Hippocampal formation (tissue), 2 donors: ENCODE measurements at places on chromosomes 7 and 10.

GRCh38 chr7:139940866-139941265, 111.8 kb downstream of the TBXAS1 start:
- no peak for DNase-seq

DNA sequence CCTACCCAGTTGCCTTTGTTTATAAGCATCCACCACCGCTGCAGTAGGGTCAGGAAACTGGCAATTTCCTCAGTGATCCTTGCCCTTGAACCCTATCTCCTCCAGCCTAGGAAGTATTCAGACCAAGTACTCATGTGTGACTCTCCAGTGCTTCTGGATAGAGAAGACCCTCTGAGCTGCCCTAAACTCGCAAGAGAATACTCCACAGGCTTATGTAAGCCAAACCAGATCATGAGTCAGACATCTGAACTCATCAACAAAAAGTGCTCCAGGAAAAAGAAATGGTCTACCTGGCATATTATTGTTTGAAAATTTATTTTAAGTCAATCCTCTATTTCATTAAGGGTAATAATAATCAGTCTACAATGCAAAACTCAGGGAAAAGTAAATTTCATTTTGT, 101.3 kb downstream of the KAT6B start:
- no peak for DNase-seq

DNA sequence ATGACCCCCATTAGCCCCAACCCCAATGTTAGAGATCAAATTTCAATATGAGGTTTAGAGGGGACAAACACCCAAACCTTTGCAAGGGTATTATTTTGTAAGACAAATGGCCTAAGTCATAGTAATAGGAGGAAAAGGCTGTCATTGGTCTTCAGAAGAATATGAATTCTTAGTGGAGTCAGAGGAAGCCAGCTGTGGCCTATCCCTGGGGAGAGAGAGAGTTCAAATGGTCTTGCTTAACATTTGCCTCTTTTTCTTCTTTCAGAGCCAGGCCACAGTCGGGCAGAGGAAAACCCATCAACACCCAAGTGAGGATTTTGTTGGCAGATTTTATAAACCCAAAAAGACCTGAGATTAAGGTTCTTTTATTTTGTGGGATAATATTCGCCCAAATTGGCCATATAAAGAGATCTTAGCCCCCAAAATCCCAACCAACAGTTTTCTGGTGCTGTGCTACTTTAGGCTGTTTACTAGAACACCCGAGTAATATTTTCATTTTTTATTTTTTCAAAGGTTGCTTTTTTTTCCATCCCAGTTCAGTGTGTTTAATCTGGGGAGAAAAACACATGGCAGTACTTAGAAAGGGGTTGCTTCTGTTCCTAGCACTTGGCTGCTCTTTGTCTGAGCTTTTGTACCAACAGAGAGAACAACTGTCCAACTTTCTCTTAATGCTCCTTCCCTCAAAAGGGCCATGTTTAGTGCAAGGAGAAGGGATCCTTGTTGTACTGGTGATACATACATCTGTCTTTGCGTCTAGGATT, 26.8 kb upstream of the ARMC3 start:
- no peak for DNase-seq

- DNase-seq = no peak
Observed at GRCh38 chr10:6871128-6871527, 291.1 kb upstream of the PRKCQ start.

- DNase-seq = no peak
Observed at GRCh38 chr10:59976909-59977308, 70.6 kb upstream of the CCDC6 start.

GRCh38 chr7:102412548-102412947, 16.4 kb downstream of the PRKRIP1 start:
- peak; percentile 21 for DNase-seq

- no peak for DNase-seq
Observed at GRCh38 chr10:108427146-108427545, 1262.6 kb upstream of the SORCS1 start.

GRCh38 chr10:129131457-129132132, 335.4 kb upstream of the MGMT start:
- no peak for DNase-seq

DNA sequence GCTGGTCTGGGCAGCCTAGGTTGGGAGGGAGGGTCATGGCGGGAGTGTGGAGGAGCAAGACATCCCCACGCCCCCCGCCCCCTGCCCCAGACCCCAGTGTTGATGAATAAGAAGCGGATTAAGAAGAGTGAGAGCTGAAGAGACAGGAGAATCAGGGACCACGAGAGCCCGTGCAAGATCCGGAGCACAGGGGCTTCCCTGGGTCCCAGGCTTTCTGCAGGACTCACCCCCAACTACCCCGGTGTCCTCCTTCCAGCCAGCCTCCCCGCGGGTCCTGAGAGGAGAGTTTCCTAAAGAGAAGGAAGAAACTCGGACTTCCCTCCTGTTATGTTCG, 20.1 kb downstream of the GHRHR start:
- no peak for DNase-seq

DNA sequence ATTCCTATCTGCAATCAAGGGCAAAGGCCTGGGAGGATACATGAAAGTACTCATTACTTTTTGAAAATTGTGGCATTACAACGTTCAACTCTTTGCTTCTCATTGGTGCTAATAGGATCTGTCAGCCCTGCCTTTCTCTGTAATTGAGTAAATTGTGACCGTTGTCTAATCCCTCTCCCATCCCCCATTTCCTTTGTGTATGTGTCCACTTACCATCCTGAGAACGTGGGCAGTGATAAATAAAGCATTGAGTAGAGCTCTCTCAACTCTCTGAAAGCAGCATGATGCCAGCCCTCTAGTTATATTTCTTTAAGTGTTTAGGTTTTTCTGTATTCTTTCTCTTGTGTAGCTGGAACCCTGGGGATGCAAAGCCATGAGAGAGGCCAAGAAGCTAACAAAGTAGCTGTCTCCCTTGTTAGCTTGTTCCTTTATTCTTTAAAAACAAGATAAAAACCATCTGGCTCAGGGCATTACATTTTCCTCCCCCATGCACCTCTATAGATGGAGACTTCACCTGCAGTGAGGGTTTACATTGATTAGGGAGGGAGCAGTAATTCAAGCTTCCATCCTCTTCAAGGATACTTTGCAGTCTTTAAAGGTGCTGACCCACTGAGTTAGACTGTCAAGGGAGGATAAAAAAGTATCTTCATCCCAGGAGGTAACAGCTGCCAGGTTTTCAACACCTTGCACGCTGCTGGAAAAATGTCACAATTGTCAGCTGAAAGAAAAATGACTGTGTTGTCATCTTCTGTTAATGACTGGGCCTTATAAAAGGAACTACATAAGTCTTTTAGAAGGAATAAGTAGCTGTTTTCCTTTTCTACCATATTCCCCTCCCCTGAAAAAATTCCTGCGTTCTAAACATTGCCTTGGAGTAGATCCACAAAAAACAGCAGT, 112.3 kb downstream of the BTRC start:
- no peak for DNase-seq

DNA sequence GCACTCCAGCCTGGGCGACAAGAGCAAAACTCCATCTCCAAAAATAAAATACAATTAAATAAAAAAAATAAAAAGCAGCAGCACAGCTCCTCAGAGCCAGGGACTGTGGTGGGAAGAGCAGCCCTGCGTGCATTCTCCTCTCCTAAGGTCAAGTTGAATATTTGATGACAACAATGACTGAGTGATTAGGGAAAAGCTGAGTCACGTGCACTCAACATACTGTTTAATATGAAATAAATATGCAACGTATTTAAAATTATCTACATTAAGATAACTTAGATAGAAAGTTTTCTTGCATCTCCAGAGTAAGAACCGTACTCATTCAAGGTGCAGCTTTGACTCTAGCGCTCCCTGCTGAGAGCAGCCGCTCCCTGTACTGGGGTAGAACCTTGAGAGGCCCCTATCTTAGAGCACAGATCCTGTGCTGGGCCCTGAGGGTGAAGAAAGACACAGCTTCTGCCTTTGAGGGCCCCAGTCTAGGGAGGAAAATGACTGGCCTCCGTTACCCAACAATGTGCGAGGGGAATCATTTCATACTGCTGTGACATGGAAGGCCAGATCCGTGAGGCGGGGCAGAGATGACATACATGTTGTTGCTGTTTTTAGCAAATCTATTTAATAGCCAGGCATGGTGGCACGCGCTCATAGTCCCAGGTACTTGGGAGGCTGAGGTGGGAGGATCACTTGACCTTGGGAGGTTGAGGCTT, 81.1 kb downstream of the SVIL start:
- no peak for DNase-seq

GRCh38 chr7:137920637-137921399, 74.0 kb upstream of the DGKI start:
- no peak for DNase-seq

DNA sequence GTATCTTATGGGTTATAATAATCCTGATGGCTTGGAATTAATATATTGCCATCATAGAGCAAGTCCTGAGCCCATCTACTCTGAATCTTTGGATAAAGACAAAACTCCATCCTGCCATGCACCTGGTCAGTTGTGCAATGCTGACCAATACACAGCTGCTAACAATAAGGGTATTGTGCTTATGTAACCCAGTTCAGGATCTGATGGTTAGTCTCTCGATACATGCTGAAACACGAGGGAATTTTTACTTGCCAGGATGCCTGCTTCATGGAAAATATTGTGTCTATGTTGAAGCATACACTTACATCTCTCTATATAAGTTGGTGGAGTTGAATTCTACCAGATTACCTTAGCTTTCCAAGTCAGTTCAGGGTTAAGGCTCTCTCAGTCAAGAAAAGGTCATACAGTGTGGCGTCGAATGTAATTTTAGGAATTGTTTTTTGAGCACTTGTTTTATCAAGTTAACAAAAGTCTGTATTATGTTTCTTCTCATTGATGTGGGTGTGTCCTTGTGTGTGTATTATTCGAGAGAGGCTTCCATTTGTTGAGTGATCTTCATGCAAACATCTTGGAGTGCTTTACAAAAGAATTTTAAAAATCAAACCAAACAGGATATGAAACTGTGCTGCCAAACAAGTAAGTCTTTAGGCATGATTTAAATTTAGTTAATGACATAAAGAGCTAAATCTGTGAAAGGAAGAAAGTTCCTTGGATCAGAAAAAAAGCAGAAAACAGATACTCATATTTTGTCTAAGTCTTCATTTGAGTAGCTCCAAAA, 449.1 kb downstream of the SUGCT start:
- no peak for DNase-seq
